ENCODE measurements at places on chromosomes 13 and 19. TPM values are rescaled to one million over a fixed set of nuclear protein-coding genes. Genes with fewer than 3 reads are reported as not detected.

The IL11 gene
- 0.50 TPM for total RNA-seq

The PTH2 gene
- not detected for total RNA-seq

The ZNF284 gene
- total RNA-seq = 2.2 TPM

The UNC13A gene
- total RNA-seq = 0.18 TPM

The LCP1 gene
- total RNA-seq = 923 TPM

The ZNF283 gene
- 6.5 TPM for total RNA-seq

The TIMM44 gene
- total RNA-seq = 76.4 TPM

The SMIM24 gene
- total RNA-seq = 1.1 TPM

The ZFP14 gene
- 4.5 TPM for total RNA-seq

The LGALS4 gene
- 1.4 TPM for total RNA-seq

The SIGLEC12 gene
- 0.98 TPM for total RNA-seq

The TUBGCP3 gene
- 53.0 TPM for total RNA-seq

The PINLYP gene
- total RNA-seq = 16.8 TPM

The UBE2L5 gene
- not detected for total RNA-seq

The PCSK4 gene
- 4.4 TPM for total RNA-seq

The ATP4B gene
- total RNA-seq = not detected

The NLRP11 gene
- total RNA-seq = not detected

The RAB20 gene
- 3.8 TPM for total RNA-seq

The ZNF554 gene
- total RNA-seq = 1.6 TPM

The FAM83E gene
- total RNA-seq = 2.8 TPM

The LHB gene
- not detected for total RNA-seq

The TLE6 gene
- 1.9 TPM for total RNA-seq

The THSD1 gene
- total RNA-seq = 0.26 TPM

The ZNF285 gene
- 1.2 TPM for total RNA-seq

The ZNF835 gene
- total RNA-seq = 2.1 TPM

The QPCTL gene
- total RNA-seq = 12.7 TPM

The SYNE4 gene
- 3.2 TPM for total RNA-seq

The IZUMO2 gene
- not detected for total RNA-seq

The DMKN gene
- not detected for total RNA-seq

The LRRC4B gene
- not detected for total RNA-seq

The INSR gene
- 0.20 TPM for total RNA-seq

The IL17D gene
- total RNA-seq = 0.15 TPM

The CTXN1 gene
- 0.23 TPM for total RNA-seq

The CGB3 gene
- total RNA-seq = not detected

The LGI4 gene
- not detected for total RNA-seq

The ZNF442 gene
- 0.55 TPM for total RNA-seq

The DUXA gene
- not detected for total RNA-seq

The ICAM4 gene
- total RNA-seq = 0.99 TPM

The ZNF567 gene
- 12.6 TPM for total RNA-seq

Measured in activated CD8-positive, alpha-beta memory T cell treated with anti-CD3 and anti-CD28 coated beads, Interleukin-2, amount 10 ng/mL, durations not matched to agents 7 days and 5 days (primary cell).